Activated naive CD8-positive, alpha-beta T cell treated with anti-CD3 and anti-CD28 coated beads, Interleukin-2, amount 50 U/mL, for 24 hours (primary cell): ENCODE measurements at places on chromosomes 7 and 10.

DNA sequence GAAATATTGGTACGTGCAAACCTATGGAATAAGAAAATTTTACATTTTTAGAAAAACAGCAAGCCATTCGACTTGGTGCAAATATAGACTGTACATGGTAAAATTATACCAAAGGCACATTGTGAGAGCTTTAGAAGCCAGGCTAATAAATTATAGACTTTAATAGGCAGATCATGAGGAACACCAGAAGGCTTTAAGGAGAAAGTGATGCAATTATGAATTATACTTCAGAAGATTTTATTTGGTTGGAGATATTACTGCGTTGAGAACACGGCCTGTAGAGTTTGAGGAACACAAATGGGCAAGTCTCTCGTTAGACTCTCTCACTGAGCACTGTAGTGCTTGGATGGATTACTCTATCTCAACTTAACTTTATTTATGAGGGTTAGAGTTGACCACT lies 141.7 kb downstream of the MACC1 start:
- no peaks in the 10 kb centered on the region for H3K36me3 ChIP-seq
- H3K27ac ChIP-seq: no peak overlapping the region
- H3K4me3 ChIP-seq: no peak overlapping the region
- no peaks in the 10 kb centered on the region for H3K27me3 ChIP-seq
- no peak for DNase-seq
- no peaks in the 10 kb centered on the region for H3K4me1 ChIP-seq

GRCh38 chr10:104580774-104581675 lies 60.1 kb upstream of the SORCS3 start:
- peak; percentile 73 for DNase-seq
- H3K27me3 ChIP-seq: peaks cover 9% of the 10 kb centered on the region
- H3K36me3 ChIP-seq: peaks cover 2% of the 10 kb centered on the region

DNA sequence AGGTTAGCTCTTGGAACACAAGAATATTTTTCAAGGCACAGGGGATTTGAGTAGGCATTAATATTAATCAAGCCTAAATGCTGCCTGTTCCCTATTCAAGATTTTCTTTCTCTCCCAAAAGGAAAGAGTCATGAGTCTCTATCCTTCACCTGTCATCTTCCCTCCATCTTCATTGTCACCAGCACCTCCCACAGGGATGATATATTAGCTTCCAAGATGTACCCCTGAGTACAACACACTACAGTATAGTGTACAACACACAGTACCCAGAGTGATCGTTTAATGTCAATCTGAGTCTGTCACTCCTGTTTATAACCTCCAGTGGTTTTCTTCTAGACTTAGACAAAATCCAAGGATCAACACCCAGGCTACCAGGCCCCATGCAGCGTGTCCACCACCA lies 50.1 kb downstream of the FAM13C start:
- DNase-seq: no peak
- H3K27ac ChIP-seq: no peak overlapping the region
- H3K27me3 ChIP-seq: no peaks in the 10 kb centered on the region
- H3K4me3 ChIP-seq: no peak overlapping the region
- no peaks in the 10 kb centered on the region for H3K4me1 ChIP-seq
- H3K36me3 ChIP-seq: no peaks in the 10 kb centered on the region

DNA sequence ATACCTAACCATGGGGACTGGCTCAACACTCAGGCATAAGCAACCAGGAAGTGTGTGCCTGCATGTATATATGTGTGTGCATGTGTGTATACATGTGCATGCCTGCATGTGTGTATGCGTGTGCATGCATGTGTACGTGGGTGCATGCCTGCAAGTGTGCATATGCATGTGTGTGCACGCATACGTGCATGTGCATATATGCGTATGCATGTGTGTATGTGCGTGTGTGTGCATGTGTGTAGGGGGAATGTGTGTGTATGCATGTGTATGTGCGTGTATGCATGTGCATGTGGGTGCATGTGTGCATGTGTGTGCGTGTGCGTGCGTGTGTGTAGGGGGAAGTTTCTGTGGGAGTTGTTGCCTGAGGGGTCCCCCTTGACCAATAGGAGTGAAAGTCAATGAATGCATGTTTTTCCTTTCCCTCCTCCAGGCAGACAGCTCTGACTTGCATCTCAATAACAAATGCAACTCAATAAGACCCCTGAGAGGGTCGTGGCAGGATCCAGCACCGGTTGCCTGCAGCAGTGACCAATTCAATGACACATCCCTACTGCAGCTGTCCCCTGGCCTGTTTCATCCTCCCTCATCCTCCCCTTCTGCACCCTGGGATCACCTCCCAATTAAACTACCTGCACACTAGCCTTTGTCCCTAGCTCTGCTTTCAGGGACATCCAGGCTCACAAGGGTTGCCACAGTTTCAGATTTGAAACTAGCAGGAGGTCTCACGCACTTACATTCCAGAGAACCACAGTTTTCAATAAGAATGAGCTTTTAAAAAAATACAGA lies 27.0 kb upstream of the FZD8 start:
- no peak overlapping the region for H3K27ac ChIP-seq
- H3K4me1 ChIP-seq: no peaks in the 10 kb centered on the region
- no peak for DNase-seq

DNA sequence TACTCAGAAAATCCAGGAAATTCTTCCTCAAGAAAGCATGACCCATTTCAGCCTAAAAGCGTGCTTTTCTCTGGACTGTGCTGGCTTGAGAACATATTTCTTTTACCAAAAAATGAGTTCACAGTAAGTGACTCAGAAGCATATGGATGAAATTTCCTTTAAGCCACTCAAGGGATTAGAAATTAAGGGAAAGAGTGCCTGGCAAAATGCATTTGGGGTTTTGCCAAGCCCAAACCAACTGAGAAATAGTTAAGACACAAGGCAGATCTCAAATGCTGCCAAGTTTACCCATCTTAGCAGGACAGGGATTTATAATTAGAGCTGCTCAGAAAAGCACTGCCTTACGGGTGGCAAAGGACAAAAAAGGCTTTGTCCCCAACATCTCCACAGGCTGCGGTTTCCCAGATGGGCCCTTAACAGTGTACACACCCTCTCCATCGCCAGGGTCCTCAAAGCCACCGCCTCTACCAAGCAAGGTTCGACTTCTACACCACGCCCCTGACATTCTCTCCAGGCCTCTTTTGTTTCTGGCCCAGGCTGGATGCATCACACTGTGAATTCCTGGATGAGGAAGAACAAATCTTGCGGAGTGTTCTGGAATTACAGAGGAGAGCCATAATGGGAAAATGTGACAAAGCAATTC lies 30.1 kb upstream of the CDHR3 start:
- DNase-seq: no peak
- H3K27me3 ChIP-seq: peaks cover 2% of the 10 kb centered on the region
- H3K27ac ChIP-seq: no peak overlapping the region
- peaks cover 3% of the 10 kb centered on the region for H3K4me1 ChIP-seq
- H3K4me3 ChIP-seq: no peak overlapping the region

GRCh38 chr7:2651336-2651735 lies 19.6 kb downstream of the TTYH3 start:
- no peak overlapping the region for H3K4me3 ChIP-seq
- H3K27ac ChIP-seq: no peak overlapping the region
- DNase-seq: no peak
- no peaks in the 10 kb centered on the region for H3K27me3 ChIP-seq

GRCh38 chr7:92276460-92276864 lies 30.7 kb downstream of the ANKIB1 start:
- H3K36me3 ChIP-seq: peaks cover 15% of the 10 kb centered on the region
- DNase-seq: no peak
- H3K4me1 ChIP-seq: peaks cover 8% of the 10 kb centered on the region
- no peak overlapping the region for H3K4me3 ChIP-seq
- no peaks in the 10 kb centered on the region for H3K27me3 ChIP-seq
- H3K27ac ChIP-seq: no peak overlapping the region

- no peaks in the 10 kb centered on the region for H3K27me3 ChIP-seq
- DNase-seq: no peak
- no peaks in the 10 kb centered on the region for H3K36me3 ChIP-seq
- no peaks in the 10 kb centered on the region for H3K4me1 ChIP-seq
- H3K4me3 ChIP-seq: no peak overlapping the region
These were observed 736.4 kb upstream of the PHF14 start for GRCh38 chr7:10237306-10237705.

DNA sequence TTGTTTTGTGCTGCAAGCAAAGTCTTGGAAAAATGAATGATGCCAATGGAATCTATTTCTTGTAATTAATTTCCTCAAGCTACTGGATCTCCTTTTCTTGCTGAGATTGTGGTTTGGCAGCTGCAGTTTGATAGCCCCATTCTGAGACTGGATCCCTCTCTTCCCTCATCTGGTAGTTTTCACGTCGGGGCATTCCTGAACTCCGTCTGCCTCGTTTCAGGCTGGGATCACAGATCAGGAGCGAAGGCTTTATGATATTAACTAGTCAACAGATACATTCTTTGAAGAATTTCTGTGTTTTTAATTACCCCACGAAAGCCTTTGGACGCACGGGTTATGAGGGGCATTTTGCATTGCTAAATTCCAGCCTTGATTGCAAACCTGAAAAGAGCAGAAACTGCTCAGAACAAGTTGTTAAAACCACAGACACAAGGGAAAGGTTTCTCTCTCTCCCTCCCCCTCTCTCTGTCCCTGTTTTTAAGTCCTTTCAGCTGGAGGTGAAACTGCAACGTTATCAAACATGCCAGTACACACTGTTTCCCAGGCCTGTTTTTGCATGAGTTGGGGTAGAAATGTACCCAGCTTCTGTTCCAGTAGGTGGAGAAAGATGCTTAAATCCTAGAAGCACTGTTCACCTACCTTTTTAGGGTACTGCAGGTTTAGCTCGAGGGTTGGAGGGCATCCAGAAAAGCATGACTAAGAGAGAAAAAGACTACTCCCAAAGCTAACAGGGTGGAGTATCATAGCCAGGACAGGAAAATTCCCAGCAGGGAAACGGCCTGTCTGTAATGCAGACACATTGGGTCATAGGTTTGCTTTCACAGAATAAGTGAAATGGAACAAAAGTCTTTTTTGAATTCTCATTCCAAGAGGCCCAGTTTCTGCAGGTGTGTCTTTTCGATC lies 124.3 kb downstream of the CUX1 start:
- no peak for DNase-seq
- no peak overlapping the region for H3K27ac ChIP-seq
- no peaks in the 10 kb centered on the region for H3K36me3 ChIP-seq

GRCh38 chr7:135602304-135602703 lies 44.6 kb downstream of the NUP205 start:
- H3K4me1 ChIP-seq: peaks cover 1% of the 10 kb centered on the region
- H3K4me3 ChIP-seq: no peak overlapping the region
- peaks cover 59% of the 10 kb centered on the region for H3K36me3 ChIP-seq
- no peak overlapping the region for H3K27ac ChIP-seq

- no peaks in the 10 kb centered on the region for H3K36me3 ChIP-seq
- no peak overlapping the region for H3K4me3 ChIP-seq
- peaks cover 8% of the 10 kb centered on the region for H3K27me3 ChIP-seq
- no peak overlapping the region for H3K27ac ChIP-seq
These were observed 2.0 kb upstream of the HOGA1 start for GRCh38 chr10:97582169-97582568.

DNA sequence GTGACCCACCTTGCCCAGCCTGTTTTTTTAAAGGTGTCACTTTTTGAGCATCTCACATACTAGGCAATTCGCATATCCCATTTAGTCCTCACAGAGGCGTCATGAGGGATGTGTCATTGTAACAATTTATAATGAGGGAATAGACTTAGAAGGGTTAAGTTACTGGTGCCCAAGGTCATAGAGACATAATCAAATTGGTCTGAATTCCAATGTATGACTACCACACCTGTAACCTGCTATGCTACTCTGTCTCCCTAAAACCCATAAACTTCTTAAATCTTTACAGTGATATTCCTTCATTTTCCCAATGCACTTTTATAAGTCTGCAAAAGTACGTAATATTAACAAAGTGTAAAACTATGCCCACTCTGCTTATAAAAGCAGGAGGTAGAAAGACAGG lies 7.1 kb downstream of the ZMYND11 start:
- H3K36me3 ChIP-seq: peaks cover 8% of the 10 kb centered on the region
- H3K27ac ChIP-seq: no peak overlapping the region
- H3K4me1 ChIP-seq: peaks cover 67% of the 10 kb centered on the region
- DNase-seq: no peak
- H3K4me3 ChIP-seq: no peak overlapping the region

DNA sequence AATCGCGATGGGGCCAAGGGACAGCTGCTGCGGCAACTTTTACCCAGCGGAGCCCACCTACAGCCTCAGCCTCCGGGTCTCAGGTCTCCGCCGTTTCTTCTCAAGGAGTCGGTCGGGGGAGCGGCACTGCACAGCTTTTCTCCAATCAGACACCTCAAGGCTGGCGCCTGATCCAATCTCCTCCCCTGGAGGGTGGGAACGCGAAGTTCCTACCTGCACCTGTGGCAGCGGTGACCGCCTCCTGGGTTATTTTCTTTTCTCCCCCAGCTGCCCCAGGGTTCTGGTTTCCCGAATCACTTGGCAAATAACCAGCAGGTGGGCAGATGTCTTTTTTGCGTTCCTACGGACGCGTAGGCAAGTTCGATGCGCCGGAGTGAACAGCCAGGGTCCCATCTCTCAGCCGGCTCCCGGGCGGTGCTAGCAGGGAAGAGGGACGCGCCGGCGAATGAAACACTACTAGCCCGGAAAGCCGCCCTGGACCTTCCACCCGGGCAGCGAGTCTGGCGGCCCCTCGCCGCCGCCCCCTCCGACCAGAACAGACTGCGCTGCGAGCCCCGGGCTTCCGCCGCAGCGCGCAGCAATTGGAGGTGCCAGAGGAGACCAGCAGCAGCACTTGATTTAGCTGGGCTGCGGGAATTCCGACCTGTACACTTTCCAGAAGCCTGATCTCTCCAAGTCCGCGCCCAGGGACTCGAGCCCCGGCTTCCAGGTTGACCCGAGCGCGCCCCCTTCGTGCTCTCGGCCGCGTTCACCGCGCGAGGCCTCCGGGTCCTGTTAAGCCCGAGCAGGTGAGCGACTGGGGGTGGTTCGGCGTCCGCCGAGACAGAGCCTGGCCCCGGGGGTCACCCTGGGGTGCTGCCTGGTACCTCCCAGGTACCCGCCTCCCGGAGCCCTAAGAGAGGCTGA lies at the start of gene PRR15:
TSS of gene PRR15 (plus strand) at position 246 of the 906 bp plus-strand sequence. CDS start 2,495 bp downstream, outside the sequence.
- H3K4me3 ChIP-seq: peak within 1 kb of the TSS; percentile 77
- peak; percentile 7 for DNase-seq
- peaks cover 73% of the 10 kb centered on the region for H3K27me3 ChIP-seq
- peaks cover 1% of the 10 kb centered on the region for H3K36me3 ChIP-seq

- H3K36me3 ChIP-seq: no peaks in the 10 kb centered on the region
- no peaks in the 10 kb centered on the region for H3K27me3 ChIP-seq
- H3K4me1 ChIP-seq: no peaks in the 10 kb centered on the region
- H3K27ac ChIP-seq: no peak overlapping the region
These were observed 716.6 kb upstream of the GALNT17 start for GRCh38 chr7:70415179-70415972.

- no peaks in the 10 kb centered on the region for H3K36me3 ChIP-seq
- no peak overlapping the region for H3K27ac ChIP-seq
- no peak for DNase-seq
These were observed 8.2 kb upstream of the PON3 start for GRCh38 chr7:95404316-95404865.

GRCh38 chr7:98956937-98957336 lies 78.6 kb downstream of the TRRAP start:
- no peak overlapping the region for H3K27ac ChIP-seq
- no peak overlapping the region for H3K4me3 ChIP-seq
- no peak for DNase-seq
- H3K4me1 ChIP-seq: no peaks in the 10 kb centered on the region
- H3K27me3 ChIP-seq: no peaks in the 10 kb centered on the region
